Thyroid gland (tissue), 4 donors: ENCODE measurements at places on chromosomes 12 and 14. TPM values are rescaled to one million over a fixed set of nuclear protein-coding genes. Genes with fewer than 3 reads are reported as not detected.

- DNase-seq, result no peak
These were observed 81.5 kb downstream of the ETV6 start for GRCh38 chr12:11731042-11731357.

GRCh38 chr12:57898308-57898970 is 42.9 kb upstream of the ATP23 start:
- no peak for DNase-seq

Gene VASH1
- total RNA-seq, result 2.3 TPM

- no peak for DNase-seq
These were observed 250.4 kb downstream of the ALX1 start for GRCh38 chr12:85530456-85530855.

Gene STAC3
- total RNA-seq, result 3.0 TPM

DNA sequence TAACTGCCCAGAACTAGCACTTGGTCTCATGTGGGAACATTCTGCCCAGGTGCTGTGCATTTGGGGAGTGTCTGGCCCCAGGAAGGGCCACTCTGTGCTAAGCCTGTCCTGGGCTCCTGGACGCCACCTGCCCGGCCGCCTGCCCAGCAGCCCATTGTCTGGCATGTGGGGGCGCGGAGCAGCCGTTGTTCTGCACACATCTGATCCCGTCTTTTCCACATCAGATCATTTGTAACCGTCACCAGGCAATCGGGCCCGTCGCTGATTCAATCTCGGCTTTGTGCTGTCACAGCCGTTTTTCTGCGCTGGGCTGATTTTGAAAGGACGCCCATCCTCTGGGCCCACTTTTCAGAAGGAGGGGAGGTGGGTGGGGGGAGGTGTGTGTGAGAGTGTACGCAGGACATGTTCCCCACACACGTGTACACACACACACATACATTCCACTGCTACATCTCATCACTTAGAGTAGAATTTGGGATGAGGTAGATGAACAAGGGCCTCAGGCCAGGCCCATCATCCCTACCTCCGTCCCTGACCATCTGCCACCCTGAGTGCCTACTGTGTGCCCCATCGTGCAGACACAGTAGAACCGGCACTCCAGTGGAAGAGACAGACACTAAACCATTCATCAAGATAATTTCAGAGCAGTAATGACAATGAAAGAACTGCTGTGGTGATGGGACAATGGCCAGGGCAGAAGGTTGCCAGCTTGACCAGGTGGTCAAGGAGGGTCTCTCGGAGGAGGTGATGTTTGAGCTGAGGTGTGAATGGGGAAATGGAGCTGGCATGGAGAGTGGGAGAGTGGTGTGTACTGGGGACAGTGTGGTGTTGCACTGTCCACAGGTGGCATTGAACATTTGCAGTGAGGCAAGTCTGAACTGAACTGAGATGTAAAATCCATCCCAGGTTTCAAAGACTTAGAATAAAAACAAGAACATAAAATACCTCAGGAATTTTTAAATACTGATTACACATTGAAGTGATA is 19.0 kb downstream of the FAM222A start:
- no peak for DNase-seq

GRCh38 chr12:111445726-111446581 is 40.2 kb downstream of the SH2B3 start:
- DNase-seq, result peak; percentile 57

- DNase-seq, result no peak
These were observed 2.4 kb upstream of the TRIM9 start for GRCh38 chr14:51097287-51097686.

DNA sequence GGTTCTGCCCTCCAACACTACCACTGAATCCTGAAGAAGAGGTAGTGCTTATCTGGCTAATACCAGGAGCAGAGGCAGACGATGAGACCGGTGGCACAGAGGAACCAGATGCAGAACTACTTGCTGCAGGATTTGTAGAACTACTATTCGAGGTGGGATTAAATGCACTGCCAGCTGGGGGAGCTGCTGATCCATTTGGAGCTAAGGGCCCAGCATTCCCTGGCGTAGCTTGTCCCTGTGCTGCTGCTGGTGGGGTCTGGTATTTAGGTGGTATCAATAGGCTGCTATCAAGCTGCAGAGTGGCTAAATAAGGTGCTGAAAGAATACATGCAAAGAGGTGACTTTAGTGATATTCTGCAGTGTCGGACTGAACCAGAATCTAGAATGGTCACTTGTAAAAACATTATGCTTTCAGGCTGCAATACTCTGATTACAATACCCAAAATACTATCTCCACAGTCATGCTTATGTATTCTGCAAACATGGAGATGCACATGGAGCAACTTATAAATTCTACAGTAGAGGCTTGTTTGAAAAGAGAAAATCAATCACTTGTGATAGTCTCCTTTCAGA is 294.2 kb downstream of the MED13L start:
- DNase-seq, result no peak

GRCh38 chr12:7219599-7220243 is 30.2 kb downstream of the PEX5 start:
- peak; percentile 80 for DNase-seq

DNA sequence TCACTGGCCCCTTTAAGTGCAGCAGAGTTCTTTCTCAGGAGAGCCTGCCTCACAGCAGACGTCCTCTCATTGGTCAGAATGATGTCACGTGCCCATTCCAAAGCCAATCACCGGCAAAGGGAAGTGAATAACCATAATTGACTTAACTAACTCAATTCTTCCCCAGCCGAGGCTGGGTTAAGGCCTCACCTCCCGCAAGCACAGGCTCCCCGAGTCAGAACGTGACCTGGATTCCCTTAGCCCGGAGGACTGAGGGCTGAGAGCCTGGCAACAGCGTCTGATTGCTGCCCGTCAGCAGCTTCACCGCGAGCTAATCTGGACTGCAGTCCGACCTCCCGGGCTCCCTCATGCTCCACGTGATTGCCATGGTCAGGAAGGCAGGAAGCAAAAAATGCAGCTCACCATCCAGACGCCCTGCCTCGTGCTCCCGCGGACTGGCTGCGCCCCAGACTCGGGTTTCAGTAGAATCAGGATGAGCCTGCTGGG is 92.1 kb upstream of the FZD10 start:
- DNase-seq, result peak; percentile 23

GRCh38 chr12:70415987-70416386 is 49.9 kb downstream of the KCNMB4 start:
- no peak for DNase-seq

DNA sequence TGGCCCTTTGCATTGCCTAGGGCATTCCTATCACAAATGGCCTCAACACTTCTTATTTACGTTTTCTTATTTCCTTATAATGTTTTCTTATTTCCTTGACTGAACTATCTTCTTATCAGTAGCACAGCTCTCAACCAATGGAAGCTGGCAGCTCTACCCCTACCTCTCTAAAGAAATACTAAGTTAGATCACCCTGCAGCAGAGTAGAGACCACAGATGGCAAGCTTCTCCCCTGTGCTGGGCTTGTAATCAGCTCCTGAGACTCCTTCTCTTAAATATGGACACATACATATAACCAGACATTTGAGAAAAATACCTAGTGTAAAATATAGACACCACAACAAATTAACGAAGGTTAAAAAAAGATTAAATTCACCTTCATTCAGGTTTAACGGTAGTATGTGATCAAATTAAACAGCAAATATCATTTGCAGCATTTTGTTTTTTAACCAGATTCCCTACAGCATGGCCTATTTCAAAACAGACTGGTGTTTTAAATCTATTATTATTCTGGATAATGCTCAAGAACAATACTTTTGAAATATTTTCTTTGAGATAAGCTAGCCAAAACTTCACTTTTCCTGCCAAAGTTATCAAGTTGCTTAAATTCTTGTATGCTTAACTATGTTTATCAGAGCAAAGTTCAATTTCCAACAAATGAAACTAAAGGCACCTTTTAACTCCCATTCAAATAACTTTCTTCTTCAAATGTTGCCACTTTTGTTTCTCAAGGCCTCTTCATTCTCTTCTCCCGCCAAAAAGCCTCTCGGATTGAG is 54.3 kb downstream of the SLC41A2 start:
- DNase-seq, result no peak

DNA sequence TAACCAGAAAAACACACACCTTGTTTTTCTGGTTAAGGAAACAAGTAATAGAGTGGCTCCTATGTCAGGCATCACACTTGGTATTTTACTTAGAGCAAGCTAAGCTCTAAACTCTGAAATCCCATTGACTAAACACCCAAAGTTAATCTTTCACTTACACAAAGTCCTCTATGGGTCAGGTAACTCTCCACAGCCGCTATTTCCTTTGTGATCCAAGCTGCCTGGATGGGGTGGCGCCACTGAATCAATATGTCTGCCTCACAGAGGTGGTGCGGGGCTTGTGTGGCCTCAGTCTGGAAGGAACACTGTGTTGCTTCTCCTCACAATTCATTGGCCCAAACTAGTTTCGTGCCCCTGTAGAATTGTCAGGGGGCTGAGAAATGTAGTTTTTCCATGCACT is 160.0 kb upstream of the E2F7 start:
- DNase-seq, result no peak

- no peak for DNase-seq
These were observed 80.2 kb upstream of the GPHB5 start for GRCh38 chr14:63398952-63399351.

DNA sequence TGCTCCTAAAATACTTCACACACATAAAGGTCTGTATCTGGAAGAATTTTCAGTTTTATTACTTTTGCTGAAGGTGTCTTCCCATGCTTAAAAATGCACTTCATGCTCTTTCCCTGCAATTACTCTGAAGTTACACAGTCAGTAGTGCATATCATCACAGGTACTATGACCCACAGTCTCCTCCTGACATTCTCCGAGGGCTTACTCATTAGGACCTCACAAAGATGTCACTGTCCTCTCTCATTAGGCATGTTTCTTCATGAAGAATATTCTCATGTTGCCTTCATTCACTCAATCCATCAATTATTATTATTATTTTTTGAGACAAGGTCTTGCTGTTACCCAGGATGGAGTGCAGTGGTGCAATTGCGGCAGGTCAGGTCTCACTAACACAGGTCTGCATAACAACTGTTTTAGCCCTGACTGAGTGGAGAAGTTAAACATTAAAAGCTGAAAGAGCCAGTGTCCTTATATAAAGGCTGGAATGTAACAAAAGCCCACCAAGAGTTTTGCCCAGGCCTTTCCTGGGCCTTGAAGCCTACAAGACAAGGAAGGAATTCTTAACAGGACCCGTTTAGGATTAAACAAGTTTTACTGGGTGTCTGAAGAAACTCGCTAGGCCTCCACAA is 119.5 kb upstream of the WSCD2 start:
- no peak for DNase-seq

Gene ZBTB42
- total RNA-seq, result 29.4 TPM

DNA sequence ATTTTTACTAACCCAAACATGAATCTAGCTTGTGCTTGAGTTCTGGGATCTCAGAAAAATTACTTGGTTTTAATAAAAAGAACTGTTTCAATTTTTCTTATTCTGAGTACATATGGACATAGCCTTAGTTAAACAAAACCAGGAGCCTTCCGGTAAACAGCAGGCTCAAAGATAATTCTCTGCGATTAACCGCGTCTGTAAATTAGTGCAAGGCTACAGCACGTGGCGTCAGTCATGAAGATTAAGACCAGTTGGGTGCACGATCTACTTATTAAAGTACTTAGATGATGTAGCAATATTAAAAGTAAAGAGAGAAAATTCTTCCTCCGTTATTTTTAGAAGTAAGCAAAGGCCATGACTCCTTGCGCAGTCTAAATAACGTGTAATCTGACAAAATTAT is 700 bp downstream of the KCNJ8 start:
- no peak for DNase-seq

DNA sequence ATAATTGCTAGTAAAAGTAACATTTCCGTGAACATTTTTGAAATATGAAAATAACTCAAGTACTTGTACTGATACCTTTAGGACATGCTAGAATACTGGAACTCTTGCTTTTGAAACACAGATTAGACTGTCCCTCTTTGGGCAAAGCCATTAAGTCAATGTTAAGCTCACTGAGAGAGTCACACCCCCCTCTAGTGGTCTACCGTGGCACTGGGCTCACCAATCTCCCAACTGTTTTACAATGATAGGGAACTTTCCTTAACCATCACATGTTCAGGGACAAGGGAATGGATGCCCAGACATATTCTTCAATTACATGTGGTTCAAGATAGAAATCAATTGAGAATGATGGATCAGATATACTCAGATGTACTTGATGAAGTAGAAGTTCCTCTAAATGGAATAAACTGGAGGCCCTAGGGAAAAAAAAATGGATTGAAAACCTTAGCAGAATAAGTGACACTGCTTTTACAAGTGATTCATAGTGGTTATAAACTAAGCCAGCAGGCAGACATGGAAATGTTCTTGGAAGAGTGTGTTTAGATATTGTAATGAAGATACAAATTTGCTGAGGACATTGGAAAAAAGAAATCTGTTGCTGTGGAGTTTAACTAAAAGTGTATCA is 17.8 kb downstream of the NANOG start:
- DNase-seq, result peak; percentile 36

Gene A2M
- 139 TPM for total RNA-seq

Gene RERGL
- total RNA-seq, result 2.6 TPM

- DNase-seq, result no peak
These were observed 53.8 kb upstream of the NPFF start for GRCh38 chr12:53560912-53561589.

DNA sequence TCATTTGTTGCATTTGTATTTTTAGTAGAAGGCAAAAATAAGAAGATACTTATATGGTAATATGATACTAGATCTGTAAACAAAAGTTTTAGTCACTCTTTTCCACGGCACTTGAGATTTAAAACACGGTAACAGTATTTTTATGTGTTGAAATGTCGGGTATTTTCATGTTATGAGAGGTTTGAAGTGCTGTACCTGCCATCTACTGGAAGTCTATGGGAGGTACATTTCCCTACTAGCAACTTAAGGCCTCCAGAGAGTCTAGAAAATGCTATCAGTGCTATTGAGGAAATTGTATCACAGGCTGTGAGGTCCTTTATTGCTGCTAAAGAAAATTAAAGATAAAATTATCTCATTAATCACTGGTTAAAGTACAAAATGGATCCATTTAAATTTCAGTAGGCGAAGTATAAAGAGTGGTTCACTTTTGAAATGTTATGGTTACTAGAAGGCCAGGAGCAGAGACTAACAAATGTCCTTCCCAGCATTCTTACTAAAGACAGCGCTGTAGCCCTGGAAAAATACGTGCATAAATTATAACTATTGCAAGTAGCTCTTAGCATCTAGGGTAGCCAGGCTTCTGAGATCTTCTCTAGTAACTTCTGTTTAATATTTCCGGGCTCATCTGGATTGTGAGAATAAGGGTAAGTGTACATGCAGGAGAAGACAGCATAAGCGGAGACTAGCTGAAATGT is 77.6 kb upstream of the PRKD1 start:
- no peak for DNase-seq

Gene WNT5B
- total RNA-seq, result 4.3 TPM

GRCh38 chr14:61803755-61804154 is 41.5 kb downstream of the SNAPC1 start:
- DNase-seq, result no peak

DNA sequence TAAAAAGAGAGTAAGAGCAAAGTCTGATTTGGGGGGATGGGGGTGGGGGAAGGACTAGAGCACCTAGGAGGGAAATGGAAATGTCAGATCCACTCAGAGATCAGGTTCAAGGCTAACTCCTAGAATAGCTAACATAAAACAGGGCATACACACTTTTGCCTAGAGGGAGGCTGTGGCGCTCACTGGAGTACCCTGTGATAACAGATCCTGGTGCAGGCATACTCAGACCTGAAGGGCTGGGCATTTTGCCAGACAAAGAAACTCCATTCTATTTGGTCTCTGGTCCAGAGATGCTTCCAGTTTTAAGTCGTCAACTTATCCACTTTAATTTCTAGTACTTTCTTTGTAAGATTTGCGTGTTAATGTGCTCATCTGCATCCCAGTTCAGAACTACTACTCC is 5.8 kb downstream of the CTDSP2 start:
- DNase-seq, result peak; percentile 77

Gene RPGRIP1
- not detected for total RNA-seq

Gene TMEM253
- total RNA-seq, result 0.81 TPM
